Muscle of leg (tissue), 16 donors: ENCODE measurements at places on chromosomes 12 and 14. TPM values are rescaled to one million over a fixed set of nuclear protein-coding genes. Genes with fewer than 3 reads are reported as not detected.

DHRS2 gene
- 0.09 TPM for total RNA-seq

GLS2 gene
- 0.09 TPM for total RNA-seq

TAS2R50 gene
- 1.6 TPM for total RNA-seq

GRCh38 chr14:94522115-94522724, 13.0 kb upstream of the SERPINA12 start:
- DNase-seq = no peak

DNA sequence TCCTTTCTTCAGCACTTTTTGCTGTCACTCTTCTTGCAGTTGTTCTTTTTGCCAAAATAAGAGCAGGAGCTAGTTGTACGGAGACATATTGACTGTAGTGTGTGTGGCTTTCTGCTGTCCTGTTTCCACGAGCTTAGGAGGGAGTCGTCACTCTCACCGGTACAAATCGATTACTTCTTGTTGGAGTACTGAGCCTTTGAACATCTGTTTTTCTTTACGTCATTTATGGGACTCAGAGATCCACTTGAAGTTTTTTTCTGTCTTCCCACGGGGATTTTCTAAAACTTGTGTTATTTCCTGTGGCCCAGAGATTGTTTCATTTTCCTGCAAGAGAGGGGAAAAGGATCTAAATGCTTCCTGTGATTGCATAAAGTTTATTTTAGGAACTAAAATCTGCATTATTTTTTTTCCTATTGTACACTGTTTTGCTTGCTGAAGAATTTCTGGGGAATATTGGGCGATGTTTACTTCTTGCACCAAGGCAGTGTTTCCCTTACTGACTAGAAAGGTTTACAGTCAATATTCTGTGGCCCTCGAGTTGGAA, 199.8 kb upstream of the ARHGAP5 start:
- DNase-seq = peak; percentile 97

DNA sequence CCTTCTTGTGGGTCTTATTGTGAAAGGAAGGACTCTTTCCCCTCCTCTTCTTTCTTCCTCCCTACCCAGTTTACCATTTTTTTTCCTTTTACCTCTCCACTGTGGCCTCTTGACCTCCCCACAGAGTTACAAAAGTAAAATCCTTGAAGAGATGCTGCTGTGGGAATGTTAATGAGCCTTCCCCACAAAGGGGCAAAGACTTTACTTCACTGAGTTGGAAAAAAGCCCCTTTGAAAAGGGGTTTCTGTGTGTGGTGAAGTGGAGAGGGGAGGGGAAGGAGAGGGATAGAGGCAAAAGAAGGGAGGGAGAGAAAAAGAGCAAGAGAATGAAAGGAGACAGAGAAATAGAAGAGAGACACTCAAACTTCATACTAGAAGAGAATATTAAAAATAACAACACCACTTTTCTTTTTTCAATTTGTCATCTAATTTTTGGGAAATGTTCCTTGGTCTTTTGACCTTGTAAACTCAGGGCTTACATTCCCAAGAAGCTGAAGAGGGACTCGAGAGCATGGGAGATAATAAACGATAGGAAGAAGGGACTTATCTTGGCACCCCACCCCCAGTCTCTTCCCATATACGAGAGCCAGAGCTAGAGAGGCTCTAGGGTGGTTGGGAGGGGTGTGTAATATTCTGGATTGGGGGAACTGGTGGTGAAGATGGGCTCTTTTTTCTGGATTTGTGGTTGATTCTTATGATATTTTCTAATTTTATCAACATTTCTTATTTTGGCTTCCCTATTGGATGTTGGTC, 13.2 kb upstream of the SALL2 start:
- no peak for DNase-seq

ANO4 gene
- 0.35 TPM for total RNA-seq

DNA sequence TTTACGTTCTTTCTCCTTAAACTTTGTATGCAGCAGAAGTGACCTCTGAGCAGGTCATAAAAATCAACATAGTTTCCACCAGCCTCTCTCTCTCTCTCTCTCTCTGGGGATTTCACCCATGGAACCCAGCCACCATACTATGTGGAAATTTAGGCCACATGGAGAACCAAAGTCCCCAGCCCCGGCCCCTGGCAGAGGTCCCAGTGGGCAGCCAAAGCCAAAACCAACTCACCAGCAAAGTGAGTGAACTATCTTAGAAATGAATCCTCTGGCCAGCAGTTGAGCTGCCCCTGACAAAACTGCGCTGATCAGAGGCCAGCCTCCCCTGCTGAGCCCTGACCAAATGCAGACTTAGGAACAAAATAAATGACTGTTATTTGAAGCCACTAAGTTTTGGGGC, 9.2 kb downstream of the DUSP6 start:
- no peak for DNase-seq

- DNase-seq = no peak
These were observed 25.0 kb upstream of the P2RX7 start for GRCh38 chr12:121107681-121108080.

DNA sequence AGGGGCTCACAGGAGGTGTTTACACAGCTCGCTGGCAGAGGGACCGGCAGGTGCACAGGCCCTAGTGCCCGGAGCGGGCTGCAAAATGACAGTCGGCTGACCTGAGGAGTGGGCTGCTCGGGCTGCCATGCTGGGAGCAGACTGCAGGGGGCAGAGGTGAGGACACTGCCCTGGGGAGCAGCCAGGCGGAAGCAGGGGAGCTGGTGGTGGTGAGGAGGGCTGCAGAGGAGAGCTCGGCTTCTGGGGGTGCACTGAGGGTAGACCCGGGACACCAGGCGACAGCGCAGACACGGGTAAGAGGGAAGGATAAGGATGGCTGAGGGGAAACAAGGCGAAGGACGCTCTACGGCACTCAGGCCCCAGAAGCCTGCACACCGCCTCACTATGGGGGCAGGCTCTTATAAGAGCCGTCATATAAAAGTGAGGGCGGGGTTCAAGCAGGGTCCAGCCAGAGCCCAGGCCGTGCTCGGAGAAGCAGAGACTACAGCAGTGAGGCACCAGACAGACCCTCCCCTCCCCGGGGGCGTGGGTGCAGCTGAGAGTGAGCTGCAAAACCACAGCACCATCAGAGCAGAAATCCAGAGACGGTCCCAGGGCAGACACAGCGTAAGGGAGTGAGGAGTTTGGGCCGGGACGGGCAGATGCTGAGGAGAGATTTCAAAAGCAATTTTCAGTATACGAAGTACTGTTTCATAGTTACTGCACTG, 62.5 kb downstream of the CCDC88C start:
- DNase-seq = no peak

DNA sequence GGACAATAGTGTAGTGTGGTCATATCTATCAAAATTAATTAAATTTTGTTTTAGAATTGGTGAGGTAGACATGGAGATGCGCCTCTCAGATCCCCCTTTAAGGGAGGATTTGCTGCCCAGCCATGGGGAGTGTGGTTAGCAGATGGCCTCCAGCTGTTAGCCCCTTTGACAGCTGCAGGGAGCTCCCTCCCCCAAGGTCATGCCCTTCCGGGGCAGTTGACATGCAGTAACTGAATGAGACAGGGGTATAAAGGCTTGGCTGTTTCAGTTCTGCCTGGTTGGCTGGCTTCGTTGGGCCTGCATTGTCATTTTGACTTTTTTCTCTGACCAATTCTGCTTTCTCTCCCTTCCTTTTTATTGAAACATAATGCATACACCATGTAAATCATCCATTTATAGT, 291.5 kb upstream of the SRRM4 start:
- peak; percentile 80 for DNase-seq

- DNase-seq = no peak
These were observed 1.2 kb upstream of the C14orf180 start for GRCh38 chr14:104578321-104578720.

DNA sequence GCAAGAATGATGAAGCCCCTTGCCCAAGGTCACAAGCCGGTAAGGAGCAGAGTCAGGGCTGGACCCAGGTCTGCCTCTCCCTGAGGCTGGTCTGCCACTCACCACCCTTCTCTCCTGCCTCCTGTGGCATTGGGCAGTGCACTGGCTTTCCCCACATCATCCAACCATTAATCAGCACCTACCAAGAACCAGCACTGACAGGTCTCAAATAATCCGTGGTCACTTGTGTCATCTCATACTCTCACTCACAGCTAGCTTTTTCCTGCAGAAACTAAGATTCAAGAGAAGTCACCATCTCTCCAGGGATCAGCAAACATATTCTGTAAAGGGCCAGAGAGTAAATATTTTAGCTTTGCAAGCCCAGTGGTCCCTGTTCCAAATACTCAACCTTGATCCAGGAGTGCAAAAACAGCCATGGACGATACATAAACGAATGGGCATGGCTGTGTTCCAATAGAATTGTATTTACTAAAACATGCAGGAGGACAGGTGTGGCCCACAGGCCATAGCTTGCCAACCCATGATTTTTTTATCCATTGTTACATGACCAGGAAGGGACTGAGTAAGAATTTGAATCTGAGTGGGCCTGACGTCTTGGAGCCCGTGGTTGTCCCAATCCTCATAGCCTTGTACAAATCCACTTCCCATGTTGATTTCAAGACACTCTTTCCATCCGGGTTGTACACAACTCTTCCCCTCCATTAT, 374.2 kb downstream of the BCL11B start:
- DNase-seq = no peak

CCDC88C gene
- 12.5 TPM for total RNA-seq

KLRF1 gene
- total RNA-seq = 0.18 TPM

DNA sequence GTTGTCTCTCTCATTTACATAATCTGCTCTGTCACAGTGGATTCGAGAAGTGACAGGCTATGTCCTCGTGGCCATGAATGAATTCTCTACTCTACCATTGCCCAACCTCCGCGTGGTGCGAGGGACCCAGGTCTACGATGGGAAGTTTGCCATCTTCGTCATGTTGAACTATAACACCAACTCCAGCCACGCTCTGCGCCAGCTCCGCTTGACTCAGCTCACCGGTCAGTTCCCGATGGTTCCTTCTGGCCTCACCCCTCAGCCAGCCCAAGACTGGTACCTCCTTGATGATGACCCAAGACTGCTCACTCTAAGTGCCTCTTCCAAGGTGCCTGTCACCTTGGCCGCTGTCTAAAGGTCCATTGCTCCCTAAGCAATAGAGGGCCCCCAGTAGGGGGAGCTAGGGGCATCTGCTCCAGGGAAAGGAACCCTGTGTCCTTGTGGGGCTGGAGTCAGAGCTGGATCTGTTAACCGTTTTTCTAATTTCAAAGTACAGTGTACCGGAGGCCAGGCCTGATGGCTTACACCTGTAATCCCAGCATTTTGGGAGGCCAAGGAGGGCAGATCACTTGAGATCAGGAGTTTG, 5.1 kb downstream of the ERBB3 start:
- DNase-seq = no peak

- no peak for DNase-seq
These were observed 40.0 kb downstream of the FBXW8 start for GRCh38 chr12:116950628-116951325.

DNA sequence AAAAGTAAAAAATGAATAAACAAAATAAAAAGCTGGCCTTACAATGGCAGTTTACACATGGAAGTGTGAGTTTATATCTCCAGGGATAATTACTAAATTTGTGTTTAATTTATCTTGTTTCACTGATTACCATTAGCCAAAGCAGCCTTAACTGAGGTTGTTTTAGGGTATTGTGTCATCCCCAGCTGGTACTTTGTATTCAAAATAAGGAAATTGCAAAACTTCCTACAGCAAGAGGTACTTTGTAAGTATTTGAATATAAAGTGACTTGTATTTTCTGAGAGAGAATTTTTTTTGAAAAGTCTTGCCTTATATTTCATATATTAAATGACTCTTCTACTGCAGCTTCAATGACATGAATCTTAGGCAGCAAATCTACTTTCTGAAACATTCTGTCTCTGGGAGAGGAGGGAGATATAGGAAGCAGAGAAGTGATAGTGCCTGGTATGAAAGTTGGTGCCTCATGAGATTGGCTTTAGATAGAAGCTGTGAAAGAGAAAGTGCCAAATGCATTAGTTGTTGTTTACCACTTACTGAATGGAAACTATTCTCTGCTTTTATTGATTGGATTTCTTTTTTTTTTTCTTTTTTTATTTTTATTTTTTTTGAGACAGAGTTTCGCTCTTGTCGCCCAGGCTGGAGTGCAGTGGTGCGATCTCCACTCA, 6.7 kb downstream of the FNTB start:
- no peak for DNase-seq

DNA sequence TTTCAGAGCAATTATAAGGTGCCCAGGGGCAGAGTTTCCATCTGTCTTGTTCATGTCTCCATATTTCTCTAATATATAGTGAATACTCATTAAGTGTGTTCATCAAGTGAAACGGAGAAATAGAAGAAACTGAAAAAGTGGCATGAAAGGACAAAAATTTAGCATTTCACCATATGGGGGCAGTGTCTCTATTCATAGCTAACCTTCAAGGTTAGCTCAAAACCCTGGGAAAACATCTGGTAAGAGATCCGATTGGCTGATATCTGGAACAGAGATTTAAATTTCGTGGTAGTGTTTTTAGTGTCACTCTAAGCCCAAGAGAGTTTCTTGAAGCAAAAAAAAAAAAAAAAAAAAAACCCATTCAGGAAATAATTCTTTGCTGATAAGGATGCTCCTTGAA, 367.5 kb downstream of the DAD1 start:
- DNase-seq = peak; percentile 66

DNA sequence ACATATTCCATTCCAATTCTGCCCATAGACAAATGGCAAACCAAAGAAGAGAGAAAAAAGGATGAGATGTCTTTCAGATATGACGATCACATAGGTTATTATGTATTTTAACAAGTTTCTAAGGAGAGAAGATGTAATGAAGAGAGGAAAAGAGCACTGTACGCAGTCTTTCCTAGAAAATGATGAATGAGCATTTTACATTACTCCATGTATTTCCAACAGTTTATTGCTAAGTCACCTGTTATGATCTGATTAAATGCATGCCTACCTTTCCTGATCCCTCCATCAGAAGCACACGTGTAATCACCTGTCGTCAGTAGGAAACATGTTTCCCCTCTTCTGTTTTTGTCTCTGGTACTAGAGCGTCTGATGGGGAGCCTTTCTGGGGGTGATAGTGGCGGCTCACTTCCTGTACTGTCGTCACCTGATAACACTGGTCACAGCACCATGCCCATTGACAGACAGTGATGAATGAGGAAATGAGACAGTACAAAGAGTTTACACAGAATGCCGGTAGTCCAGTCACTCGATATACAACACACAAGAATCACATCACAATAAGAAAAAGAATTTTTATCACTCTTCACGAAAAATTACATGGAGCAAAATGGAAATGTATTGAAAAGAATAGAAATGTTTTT, 161.6 kb downstream of the KCNC2 start:
- no peak for DNase-seq

- DNase-seq = no peak
These were observed 29.3 kb upstream of the GAS2L3 start for GRCh38 chr12:100544165-100544564.

- no peak for DNase-seq
These were observed 7.6 kb upstream of the SDSL start for GRCh38 chr12:113414519-113415038.

LRRC10 gene
- total RNA-seq = not detected

DNA sequence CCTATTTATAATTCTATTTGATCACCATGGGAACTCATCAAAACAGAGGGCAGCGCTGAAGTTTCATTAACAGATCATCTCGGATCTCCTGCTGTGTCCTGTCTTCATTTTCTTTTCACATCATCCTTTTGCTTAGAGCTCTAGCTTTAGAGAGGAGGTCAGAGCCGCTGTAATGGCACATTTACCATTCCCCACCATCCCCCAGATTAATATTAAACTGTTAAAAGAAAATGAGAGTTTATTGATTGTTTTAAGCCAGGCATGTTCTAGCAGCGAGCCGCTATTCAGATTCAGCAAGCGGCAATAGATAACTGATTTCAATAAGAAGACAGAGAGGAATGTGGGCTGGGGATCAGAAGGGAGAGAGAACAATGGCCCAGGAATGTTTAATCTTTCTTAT, 308.8 kb downstream of the EGLN3 start:
- no peak for DNase-seq

BATF gene
- 0.44 TPM for total RNA-seq

TMTC3 gene
- 27.4 TPM for total RNA-seq

TAS2R31 gene
- total RNA-seq = 5.5 TPM
